ENCODE measurements at places on chromosomes 7 and 10.
A peak's percentile ranks its signal among the peaks of the same experiment; 100 is the strongest.

- DNase-seq = peak; percentile 47
Measured at GRCh38 chr7:129553899-129554461, 51.6 kb downstream of the SMKR1 start.

- no peak for DNase-seq
Measured at GRCh38 chr7:74056096-74056915, 27.3 kb upstream of the LIMK1 start.

DNA sequence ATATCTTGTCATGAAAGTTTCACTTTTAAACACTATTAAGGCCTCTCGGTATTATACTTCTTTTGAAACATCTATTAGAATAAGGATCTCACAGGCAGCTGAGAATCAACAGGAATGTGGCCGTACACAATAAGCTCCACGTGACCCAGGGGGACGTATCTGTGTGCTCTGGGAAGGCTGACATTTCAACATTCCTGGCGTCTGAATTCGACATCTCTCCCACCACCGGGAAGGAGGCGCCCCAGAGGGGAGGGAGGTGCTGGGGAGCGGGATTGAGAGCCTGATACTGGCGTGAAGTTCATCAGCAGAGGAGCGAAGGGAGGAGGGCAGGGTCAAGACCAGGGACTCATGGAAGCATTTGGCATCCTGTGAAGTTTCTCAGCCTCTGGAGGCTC, 401.3 kb downstream of the DNAJB6 start:
- DNase-seq = no peak

GRCh38 chr10:6579183-6579903, 733 bp downstream of the PRKCQ start:
- no peak for DNase-seq

GRCh38 chr7:126792521-126792920, 460.2 kb downstream of the GRM8 start:
- no peak for DNase-seq

- no peak for DNase-seq
Measured at GRCh38 chr7:157001920-157002818, 8.3 kb downstream of the MNX1 start.

DNA sequence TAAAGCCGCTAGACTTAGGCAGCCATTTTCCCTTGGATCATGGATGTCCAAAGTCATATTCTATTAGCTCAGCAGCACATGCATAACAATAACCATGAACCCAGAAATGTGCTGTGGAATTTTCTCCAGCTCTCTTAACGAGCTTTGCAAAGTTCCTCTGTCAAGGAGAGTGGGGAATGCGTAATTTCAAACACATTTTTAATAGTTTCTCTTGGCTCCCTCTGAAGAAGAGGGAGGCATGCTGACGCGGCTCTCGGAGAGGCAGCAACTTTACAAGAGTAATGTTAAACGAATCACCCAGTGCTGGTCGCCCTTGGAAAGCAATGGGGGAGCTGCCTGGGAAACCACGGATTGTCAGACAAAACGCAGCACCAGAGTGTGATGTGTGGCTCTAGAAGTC, 114.8 kb downstream of the RAB18 start:
- no peak for DNase-seq

All from CD8-positive, alpha-beta memory T cell (primary cell).